BJ (cell line): ENCODE measurements at places on chromosomes 3 and 15. TPM values are rescaled to one million over a fixed set of nuclear protein-coding genes. Genes with fewer than 3 reads are reported as not detected.
A peak's percentile ranks its signal among the peaks of the same experiment; 100 is the strongest.

DNA sequence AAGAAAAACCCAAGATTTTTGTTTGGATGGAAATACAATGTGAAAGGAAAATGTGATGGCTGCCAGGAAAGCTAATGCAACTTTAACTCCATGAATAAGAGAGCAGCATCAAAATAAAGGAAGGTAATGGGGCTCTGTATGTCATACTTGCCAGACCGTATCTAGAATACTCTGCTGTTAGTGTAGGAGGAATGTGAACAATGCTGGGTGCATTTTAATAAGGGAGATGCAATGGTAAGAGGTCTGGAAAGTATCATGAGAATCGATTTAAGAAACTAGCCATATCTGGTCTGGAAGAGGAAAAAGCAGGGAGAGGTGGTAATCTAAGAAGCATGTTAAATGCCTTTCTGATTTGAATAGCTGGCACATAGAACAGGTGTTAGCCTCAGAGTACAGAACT is 239.6 kb downstream of the GBE1 start:
- DNase-seq, result no peak

DNA sequence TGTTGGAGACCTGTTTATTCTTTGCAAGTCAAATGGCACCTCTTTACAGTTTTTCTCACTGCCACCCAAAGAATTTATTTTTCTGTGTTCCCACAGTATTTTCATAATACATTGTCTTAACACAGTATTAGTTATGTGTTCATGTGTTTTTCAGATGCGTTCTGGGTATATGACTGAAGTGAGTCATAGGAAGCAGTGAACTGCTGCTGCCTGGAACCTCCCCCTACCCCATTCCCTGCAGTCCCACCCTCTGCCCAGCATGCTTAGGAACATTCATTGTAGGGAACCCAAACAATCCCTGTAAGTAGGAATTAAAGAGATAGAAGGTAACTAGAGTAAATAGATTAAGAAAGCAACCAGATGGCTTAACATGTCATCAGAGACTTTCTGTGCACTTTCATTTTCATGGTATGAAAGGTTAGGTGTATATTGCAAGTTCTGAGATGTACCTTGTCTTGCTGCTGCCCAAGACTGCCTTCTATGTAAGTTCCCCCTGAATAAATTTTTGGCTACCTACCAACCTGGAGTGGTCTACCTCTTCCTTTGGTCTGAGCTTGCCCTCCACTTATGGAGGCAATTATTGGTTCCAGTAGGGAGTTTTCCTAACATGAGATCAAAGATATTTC is 21.9 kb upstream of the SQOR start:
- no peak for DNase-seq

- DNase-seq, result no peak
Measured at GRCh38 chr3:42876401-42876800, 722 bp upstream of the CYP8B1 start.

DNA sequence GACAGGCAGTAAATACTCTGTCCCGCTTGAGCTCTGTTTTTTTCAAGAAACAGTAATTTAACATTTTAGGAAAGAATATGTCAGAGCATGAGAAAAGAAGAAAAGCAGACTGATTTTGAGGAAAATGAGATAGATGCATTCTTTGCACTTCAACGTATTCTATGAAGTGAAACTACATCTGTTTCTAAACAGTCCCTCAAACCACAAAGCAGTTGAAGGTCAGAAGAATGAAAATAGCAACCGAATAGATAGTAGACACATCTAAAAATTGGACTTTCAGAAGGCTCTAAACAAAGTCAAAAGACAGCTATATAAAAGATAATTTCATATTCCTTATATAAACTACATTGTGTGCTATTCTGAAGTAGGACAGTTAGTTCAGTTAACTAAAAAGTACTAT is 172.6 kb upstream of the LRRC3B start:
- no peak for DNase-seq

GRCh38 chr3:4163011-4163410 is 140.2 kb upstream of the SETMAR start:
- no peak for DNase-seq

DNA sequence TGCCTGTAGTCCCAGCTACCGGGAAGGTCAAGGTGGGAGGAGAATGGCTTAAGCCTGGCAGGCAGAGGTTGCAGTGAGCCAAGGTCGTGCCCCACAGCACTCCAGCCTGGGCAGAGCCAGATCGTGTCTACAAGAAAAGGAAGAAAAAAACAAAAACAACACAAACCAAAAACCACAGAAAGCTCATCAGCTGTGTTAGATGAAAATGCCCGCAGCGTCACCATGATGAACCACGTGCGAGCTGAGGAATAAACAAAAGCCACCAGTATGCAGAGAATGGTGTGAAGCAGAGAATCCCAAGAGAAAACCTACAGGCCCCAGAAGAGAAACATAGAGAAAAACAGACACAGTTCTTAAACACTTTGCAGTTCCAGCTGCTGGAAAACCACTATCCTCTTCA is 19.7 kb upstream of the TM4SF19 start:
- no peak for DNase-seq

DNA sequence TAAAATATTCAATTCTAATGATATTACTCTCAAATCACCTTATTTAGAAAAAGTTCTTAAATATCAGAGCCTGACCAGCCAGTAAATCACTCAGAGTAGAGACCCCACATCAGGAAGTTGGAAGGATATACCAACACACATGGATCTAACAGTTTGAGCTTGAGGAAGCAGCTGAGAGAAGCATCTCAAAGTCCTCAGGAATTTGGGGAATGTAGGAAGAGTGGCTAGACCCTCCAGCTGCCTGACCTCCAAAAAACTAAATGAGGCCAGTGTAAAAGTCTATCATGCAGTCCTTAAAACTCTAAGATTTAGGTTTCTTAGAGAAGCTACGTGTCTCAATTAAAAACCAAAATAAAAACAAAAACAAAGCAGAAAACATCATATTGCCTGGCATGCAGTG is 55.4 kb downstream of the SETD2 start:
- no peak for DNase-seq

DNA sequence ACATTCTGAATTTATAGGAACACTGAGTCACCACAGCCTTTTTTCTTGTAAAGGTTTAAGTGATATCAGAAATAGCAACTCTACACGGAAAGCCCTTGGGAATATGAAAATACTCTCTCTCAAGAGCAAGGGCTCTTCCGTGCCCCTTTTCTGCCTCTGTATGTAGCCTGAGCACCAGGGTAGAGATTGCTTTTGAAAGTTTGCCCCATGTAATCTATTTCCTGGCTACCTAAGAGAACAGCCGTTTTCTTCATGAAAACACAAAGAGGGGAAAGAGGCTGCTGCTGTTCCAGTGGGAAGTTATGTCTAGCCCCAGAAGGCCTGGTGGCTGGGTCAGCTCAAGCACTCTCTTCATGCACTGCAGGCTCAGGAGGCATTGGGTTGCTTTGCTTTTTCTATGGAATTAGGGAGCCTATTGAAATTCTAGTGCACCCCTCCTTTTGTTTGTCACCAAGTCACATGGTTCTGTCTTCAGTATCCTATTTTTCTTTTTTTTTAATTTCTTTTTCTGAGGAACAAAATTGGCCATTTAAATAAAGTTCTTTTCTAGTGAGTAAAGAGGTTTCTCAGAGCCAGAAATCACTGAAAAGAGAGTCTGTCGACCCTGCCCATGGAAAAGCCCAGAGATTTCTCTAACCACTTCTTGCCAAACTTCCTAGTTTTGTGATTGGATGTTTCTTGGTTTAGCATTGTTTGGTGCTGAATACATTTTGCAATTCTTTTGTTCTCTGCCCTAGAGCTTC is 39.5 kb downstream of the TIGIT start:
- peak; percentile 14 for DNase-seq

- DNase-seq, result no peak
Measured at GRCh38 chr3:69142090-69142489, 19.7 kb upstream of the LMOD3 start.

The SLC28A1 gene
- 0.05 TPM in 1 of 2 replicates, not detected in the other for polyA plus RNA-seq

The P2RY1 gene
- not detected in 2 replicates for polyA plus RNA-seq

The THSD4 gene
- polyA plus RNA-seq, result 13.4 and 18.8 TPM in 2 replicates

The RBPMS2 gene
- polyA plus RNA-seq, result 0.45 and 0.67 TPM in 2 replicates

The AQP9 gene
- not detected in 2 replicates for polyA plus RNA-seq

The NT5DC2 gene
- 132 and 186 TPM in 2 replicates for polyA plus RNA-seq

The NUSAP1 gene
- 77.4 and 102 TPM in 2 replicates for polyA plus RNA-seq
